ENCODE measurements at places on chromosomes 6 and 20. TPM values are rescaled to one million over a fixed set of nuclear protein-coding genes. Genes with fewer than 3 reads are reported as not detected.

PREP gene
- total RNA-seq: 19.8 TPM

CGA gene
- not detected for total RNA-seq

GRCh38 chr20:44188752-44189151, 1.8 kb upstream of the JPH2 start:
- peak; percentile 60 for ATAC-seq

GRCh38 chr6:62323818-62324431, 37.9 kb upstream of the KHDRBS2 start:
- ATAC-seq: no peak

DNA sequence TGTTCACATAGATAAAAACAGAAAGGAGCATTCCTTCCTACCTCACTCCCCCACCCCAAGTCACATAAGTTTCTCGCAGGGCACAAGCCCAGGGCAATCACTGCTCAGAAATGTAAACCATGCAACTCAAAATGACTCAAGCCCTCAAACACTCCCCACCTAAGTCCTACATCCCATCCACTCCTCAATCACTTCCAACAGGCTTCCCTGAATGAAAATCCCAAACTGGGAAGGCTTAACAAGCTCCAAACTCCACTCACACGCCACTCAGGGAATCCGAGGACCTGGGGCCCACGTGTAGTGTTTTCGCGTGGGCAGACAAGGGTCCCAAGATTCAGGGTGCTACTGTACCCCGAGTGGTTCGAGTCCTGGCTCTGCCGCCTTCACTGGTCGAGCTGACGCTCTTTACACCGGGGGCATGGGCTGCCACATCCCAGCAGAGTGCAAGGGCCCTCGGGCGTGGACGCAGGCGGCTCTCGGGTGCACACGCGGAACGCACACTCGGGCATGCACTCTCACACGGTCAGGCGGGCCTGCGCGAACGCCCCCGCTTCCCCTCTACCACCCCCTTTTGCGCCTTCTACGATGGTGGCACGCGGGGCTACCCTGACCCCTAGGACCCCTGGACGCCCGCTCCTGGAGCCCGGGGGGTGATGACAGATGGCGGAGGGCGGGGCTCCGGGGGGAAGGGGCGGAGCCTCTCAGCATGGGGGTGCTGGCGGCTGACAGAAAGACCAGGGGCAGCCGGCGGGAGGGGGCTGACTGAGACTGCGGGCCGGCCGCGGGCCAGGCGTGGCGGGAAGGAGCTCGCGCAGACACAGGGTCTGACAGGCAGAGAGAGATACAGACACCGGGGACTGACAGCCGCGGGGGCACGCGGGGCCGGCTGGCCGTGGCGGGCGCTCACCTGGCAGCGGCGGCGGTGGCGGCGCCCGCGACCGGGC, 657 bp downstream of the ZHX3 start:
- peak; percentile 73 for ATAC-seq

- no peak for ATAC-seq
Observed at GRCh38 chr6:145964948-145965366, 799 bp upstream of the SHPRH start.

GRCh38 chr20:63908008-63908682, 13.2 kb downstream of the DNAJC5 start:
- no peak for ATAC-seq

DNA sequence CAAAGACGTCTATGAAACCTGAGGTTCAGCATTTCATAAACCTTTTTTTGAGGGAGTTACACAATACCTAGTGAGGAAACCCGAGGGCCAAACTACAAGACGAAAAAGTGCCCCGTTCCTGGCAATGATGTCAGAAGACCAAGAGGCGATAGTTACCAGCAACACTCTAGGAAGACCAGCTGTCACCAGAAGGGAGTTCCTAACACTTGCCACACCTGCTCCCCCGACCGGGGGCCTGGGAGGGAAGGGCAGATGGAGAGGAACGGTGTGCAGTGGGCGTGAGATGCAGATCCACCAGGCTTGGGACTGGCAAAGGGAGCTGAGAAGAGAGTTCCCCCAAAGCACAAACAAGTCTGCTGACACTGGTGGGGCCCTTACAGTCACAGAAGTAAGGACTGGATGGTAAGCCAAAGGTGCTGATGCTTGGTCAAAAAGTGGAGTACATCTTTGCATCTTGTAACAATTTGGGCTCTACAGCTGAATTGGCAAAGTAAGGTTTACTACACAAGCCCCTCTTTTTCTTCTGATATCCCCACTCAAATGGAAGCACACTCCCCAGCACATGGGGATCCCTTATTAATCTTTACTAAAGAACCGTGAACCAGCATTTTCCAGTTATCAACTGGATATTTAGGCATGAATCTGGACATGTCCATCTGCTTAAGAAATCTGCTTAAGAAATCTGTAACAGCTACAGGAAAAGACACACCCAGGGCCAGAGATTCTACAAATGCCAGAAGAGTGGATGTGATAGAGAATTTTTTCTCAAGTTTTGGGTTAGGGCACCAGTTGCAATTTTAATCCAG, 38.5 kb downstream of the PANK2 start:
- ATAC-seq: peak; percentile 34

DNA sequence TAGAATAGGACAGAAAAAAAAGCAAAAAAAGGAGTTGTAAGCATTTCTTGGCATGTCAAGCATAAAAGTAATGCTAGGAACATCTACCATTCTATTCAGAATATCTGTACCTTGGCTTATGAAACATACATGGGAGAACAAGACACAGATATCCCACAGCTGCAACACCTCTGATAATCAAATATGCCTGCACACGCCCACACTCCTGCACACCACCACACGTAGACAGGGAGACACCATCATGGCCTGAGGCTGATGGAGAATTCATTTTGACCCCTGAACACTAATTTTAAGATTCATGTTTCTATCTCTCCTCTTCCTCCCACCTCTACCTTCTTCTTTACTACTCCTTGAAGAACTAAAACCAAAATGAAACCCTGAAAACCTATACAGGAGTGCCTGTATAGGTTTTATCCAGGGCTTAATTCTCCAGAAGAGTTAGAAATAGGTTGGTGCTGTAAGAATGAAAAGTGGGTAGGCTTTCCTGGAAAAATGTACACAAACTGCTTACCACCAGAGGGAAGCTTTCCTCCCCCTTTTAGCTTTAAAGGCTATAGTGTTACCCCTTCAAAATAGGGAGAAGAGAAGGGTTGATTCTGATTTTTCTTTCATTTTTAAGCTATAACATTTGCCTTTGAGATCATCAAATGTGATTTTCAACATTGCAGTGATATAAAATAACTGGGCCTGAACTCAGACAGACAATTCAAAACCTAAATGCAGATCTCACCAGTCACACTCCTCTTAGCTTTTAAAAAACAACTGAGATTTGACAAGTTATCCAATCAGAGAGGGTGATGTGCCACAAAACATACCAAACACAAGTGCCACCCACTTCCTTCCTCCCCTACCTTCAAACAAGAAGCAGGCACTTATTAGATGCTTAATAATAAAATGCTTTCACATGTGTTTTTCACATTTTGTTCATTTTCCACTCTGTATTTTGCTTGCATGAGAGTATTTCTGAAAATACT, 57.9 kb downstream of the ELOVL5 start:
- no peak for ATAC-seq

Data from gastroesophageal sphincter (tissue), 4 donors.